ENCODE measurements at places on chromosomes 5 and 9. TPM values are rescaled to one million over a fixed set of nuclear protein-coding genes. Genes with fewer than 3 reads are reported as not detected.

Gene SPINK9
- total RNA-seq, result not detected

Gene CPLANE1
- 10.1 TPM for total RNA-seq

Gene SPIN1
- 59.5 TPM for total RNA-seq

Gene MYORG
- total RNA-seq, result 12.5 TPM

Gene PLAC8L1
- total RNA-seq, result 3.8 TPM
